Stimulated activated CD4-positive, alpha-beta T cell treated with anti-CD3 and anti-CD28 coated beads, TNF-alpha, amount 100 ng/mL, for 48 hours (primary cell): ENCODE measurements at places on chromosomes 1 and 21.

- no peak for DNase-seq
Measured at GRCh38 chr1:26127235-26128163, 15.9 kb downstream of the PDIK1L start.

GRCh38 chr1:116968724-116969123 lies 32.8 kb upstream of the CD101 start:
- no peak for DNase-seq

- no peak for DNase-seq
Measured at GRCh38 chr21:41673071-41673470, 93.8 kb downstream of the RIPK4 start.

DNA sequence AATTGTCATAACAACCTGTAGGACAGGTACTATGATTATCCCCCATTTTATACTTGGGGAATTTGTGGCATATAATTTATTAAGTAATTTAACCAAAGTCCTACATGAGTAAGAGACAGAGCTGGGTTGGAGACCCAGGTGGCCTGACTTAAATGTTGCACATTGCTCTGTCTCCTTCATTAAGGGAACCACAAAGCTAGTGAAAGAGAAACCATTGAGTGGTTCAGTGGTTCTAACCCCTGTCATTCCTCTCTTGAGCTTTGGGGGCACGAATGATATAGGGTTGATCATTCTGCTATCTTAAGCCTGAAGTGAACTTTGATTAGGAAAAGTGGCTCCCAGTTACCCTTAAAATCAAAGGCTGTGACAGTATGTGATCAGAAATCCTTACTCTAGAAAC lies 5.3 kb upstream of the MAP3K7CL start:
- no peak for DNase-seq

- no peak for DNase-seq
Measured at GRCh38 chr21:37220433-37220980, 46.6 kb downstream of the VPS26C start.

GRCh38 chr1:225460021-225460736 lies 32.3 kb upstream of the LBR start:
- no peak for DNase-seq

- DNase-seq, result peak; percentile 59
Measured at GRCh38 chr1:1433804-1434130, 1.7 kb upstream of the VWA1 start.

DNA sequence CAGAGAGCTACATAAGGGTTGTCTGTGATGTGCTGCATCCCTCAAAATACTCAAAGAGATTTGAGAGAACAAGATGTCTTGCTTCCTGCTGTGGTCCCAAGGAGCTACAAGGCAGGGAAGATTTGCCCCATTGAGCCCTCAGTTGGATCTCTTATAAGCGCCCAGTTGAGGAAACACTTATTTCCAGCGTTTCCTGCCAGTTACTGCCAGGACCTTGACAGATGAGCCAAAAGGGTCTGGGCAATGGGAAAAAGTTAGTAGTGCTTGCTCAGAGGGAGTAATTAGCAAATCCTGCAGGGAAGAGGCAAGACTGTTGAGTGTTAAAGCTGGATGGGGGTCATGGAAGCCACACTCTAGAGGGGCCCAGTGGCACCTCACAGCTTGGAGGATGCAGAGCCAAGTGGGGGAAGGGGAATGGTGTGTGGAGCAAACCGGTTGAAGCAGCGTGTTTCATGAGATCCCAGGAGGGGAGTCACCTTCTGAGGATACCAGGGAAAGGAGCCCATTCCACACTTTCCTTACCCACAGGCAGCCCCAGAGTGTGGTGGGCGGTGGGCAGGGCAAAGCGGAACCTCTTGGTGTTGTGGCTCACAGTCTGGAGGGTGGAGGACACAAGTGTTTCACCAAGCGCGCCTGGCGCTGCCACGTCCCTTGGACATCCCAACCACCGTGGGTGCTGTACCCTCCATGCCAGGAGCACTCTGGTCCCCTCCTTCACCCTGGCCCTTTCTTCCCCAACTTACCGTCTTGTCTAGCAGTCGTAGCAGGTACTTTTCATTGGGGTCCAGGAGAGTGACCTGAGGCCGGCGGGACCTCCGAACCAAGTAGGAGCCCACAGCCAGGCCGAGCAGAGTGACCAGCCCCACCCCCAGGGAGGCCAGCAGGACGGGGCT lies 805 bp downstream of the CYB5R1 start:
- DNase-seq, result no peak

DNA sequence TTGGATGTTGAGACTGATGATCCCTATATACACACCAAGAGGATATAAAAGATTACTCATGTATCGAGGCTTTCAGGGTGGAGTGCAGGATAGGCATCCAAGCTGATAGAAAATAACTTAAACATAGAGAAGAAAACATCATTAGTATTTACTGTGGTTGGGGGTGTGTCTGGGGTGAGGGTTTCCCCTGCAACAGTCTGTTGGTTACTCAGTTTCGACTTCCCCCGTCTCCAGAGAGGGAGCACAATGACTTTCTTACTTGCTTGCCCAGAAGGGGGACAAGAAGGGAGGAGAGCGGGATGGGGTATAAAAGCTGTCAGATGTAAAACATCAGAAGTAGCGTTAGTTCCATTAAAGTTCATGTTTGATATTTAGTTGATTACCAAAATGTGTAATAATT lies 717.4 kb upstream of the ZP4 start:
- DNase-seq, result no peak

DNA sequence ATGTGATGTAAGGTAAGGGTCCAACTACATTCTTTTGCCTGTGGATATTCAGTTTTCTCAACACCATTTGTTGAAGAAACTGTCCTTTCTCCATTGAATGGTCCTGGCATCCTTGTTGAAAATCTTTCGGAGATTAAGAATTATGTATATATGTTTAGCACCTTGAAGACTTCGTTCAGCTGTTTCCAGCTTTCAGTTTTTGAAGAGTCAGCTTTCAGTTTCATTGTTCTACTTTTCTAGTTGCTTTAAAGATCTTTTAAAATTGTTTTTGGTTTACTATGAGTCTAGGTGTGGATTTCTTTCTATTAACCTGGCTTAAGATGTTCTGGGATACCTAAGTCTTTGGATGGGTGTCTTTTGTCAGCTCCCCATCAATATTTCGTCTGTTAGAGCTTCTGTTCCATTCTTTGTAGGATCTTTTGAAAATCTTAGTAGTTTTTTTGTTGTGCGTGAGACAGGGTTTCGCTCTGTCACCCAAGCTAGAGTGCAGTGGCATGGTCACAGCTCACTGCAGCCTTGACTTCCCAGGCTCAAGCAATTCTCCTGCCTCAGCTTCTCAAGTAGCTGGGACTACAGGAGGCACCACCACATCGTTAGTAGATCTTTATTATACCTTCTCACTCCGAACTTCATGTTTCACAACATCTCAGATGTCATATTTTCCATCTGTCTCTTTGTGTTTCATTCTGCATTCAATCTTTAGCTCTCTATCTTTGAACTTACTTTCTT lies 353.5 kb upstream of the B3GALT2 start:
- DNase-seq, result no peak

DNA sequence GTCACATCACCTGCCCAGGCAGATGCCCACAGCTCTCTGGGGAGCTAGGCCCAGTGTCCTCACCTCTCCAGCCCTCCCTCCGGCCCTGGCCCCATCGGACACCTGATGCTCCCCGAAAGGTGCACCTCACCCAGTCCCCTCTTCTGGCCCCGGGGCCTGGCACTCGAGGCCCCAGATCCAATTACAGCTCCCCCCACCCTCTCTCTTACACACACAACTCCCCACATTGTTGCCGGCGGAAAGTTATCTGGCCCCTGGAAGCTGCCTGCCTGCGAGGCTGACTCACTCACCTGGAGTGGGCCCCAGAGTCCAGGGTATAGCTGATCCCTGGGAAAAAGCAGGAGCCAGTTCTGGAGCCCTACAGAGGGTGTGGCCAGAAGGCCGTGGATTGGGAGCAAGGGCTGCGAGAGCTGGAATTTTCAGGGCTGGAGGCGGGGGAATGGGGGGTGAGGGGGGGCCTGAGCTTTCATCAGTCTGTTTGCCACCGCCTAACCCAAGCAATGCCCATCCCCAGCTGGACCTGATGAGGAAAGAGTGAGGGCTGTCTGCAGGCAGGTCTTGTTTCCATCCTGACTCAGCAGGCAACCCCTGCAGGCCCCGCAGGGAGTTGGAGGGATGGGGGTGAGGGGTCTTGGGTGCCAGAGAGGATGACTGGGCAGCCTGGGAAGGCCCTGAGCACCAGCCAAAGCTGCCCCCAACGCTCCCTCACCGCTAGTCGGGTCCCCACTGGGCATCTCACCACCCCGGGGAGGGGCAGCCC lies 948 bp downstream of the FBXO2 start:
- DNase-seq, result no peak

DNA sequence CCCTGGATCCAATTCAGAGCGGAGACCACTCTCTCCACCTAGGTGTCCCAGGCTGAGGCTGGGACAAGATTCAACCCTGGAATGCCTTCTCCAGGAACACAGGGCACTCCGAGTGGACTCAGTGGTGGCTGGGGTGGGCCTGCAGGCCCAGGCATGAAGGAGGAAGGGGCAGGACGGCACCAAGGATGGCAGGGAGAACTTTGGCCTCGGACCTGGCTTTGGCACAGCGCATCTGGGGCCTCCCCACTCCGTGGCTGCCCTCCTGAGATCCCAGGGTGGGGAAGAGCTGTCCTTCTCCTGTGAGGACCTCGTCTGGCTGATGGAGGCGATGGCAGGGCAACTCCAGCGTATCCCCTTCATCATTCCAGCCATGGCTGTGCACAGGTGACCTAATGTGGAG lies 35.6 kb downstream of the DHCR24 start:
- no peak for DNase-seq

DNA sequence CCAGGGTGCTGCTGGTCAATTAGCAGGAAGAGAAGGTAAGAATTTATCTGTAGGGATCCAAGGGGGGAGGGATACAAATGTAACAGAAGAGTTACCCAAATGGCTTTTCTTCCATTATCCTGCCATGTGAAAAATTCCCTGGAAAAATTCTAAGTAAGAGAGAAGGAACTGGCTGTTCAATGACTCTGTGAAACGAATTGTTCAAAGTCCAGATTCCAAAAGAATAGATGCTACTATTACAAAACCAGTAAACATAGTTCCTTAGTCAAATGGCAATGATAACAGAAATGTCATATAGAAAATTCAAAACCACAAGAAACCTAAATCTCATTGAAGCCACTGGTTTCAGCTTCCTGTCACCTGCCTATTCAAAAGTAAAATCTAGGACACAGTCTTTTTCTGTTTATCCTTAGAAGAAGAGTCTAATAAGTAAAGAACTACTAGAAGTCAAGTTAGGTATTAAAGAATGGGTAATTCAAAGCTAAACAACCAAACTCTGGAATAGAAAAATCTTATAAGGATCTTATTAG lies 102.6 kb downstream of the ZNF644 start:
- DNase-seq, result no peak

DNA sequence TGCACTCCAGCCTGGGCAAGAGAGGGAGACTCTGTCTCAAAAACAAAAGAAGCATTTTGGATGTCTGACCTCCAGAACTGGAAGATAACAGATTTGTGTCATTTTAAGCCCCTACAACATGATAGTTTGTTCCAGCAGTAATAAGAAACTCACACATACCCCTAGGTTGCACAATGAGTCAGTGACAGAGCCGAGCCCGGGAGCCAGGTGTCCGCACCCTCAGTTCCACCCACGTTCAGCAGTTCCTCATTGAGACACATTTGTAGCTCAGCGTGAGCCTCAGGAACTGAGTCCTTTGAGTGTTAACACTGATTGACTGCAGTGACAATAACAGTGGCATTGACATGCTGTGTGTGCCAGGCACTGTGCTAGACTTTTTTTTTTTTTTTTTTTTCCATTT lies 19.8 kb downstream of the LRRC38 start:
- DNase-seq, result no peak
